Epithelial cell of prostate (primary cell): ENCODE measurements at places on chromosomes 7 and 10.
A peak's percentile ranks its signal among the peaks of the same experiment; 100 is the strongest.

- no peak for DNase-seq
Measured at GRCh38 chr7:134799377-134799776, 19.9 kb downstream of the CALD1 start.

DNA sequence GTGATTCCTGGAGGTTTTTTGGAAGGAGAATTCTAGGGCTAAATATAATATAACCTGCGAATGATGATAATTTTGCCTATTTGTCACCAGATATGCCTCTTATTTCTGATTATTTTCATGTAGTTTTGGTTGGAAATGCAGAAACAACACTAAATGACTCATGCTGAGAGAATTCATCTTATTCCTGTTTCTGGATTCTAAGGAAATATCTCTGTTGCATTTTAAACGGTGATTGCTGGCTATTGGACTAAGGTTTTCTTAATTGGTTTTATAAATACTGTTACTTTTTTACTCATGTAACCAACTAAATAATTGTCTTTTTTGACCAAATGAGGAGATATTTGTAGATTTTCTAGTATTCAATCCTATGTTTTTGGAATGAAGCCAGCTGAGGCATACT is 204.9 kb upstream of the NPSR1 start:
- DNase-seq = no peak

GRCh38 chr7:97167176-97167575 is 49.7 kb downstream of the SDHAF3 start:
- DNase-seq = no peak

- DNase-seq = no peak
Measured at GRCh38 chr10:60099998-60100747, 193.8 kb upstream of the CCDC6 start.

GRCh38 chr10:100904917-100905316 is 7.8 kb upstream of the SLF2 start:
- no peak for DNase-seq

DNA sequence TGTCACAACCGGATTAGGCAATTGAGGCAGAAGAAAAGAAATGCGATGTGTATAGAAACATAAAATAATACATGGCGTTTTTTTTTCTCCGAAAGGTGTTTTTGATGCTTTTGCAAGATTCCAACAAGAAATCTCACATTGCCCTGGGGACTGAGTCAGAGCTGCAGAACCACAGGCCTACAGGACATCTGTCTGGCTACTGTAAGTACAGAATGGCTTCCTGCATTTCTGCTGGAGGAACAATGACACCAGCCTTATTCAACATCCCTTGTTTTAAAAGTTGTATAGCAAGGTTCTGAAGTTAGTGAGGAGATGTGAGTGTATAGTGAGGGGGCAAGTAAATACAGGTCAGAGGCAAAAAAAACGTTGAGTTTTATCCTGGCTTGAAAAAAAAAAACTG is 256.4 kb downstream of the ABCA13 start:
- DNase-seq = no peak

DNA sequence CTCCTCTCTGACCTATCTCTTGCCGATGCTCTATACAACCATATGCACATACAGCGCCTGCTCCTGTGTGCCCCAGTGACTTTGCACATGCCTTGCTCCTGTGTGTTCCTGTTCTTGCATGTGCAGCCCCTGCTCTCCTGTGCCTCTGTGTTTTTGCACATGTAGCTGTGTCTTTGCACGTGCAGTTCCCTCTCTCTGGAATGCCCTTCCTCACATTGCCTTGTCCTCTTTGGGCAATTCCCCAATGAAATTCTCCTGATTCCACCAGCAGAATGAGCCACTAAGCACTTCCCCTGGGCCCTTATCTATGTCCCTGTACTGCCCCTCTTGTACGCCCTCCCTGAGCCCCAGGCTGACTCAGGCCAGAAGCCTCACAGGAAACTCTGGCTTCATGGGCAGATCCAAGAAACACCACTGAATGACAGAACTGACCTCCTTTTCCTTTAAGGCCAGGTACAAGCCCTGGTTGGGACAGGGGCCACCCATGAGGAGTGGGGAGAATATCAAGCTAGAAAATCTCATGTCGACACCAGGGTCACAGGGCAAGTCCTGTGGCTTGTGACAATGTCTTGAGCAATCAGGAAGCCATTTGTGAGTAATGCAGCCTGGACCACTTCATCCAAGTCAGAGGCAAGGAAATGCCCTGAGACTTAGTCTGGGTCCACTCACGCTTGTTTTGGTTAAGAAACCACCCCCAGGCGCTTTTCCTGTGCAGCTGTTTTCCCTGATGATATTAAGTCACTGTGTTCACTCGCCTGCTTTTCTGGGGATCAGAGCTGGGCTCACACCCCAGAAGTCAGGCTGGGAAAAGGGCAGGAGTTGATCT is 1.9 kb upstream of the ARHGAP22 start:
- DNase-seq = peak; percentile 59

- peak; percentile 74 for DNase-seq
Measured at GRCh38 chr7:138864667-138865066, 66.7 kb upstream of the ATP6V0A4 start.

- no peak for DNase-seq
Measured at GRCh38 chr7:50359995-50360925, 55.7 kb downstream of the IKZF1 start.

DNA sequence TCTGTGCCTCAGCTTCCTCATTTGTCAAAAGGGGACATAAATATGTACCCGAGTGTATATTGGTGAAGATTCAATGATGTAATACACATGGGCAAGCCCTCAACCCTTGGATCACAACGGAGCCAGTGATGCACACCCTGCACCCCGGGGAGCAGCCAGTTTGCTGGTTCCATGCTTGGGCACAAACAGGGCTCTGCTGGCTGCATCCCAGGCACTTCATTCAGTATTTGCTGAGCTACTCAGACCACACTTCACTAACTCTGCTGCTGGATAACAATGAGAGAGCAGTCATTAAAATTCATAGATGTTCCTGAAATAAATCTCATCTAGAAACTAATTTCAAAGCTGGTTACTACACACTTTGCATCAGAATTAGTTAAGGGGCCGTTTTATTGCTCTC is 72.0 kb downstream of the SCRN1 start:
- DNase-seq = no peak

GRCh38 chr7:156115582-156115981 is 303.3 kb upstream of the SHH start:
- no peak for DNase-seq

DNA sequence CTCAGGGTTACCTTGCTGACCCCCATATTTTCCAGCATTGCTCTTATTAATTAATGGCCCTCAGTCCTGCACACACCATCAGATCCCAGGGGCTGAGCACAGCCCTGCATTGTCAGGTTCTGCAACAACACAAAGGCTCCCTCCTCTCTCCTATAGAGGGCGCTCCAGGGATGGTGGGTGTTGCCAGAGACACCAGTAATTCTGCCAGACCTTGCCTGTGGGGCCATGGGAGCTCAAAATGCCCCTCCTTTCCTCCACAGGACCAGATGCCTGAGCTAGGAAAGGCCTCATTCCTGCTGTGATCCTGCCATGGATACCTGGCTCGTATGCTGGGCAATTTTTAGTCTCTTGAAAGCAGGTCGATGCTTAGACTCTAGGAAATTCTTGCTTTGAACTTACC is 42.8 kb upstream of the PRSS58 start:
- DNase-seq = no peak

DNA sequence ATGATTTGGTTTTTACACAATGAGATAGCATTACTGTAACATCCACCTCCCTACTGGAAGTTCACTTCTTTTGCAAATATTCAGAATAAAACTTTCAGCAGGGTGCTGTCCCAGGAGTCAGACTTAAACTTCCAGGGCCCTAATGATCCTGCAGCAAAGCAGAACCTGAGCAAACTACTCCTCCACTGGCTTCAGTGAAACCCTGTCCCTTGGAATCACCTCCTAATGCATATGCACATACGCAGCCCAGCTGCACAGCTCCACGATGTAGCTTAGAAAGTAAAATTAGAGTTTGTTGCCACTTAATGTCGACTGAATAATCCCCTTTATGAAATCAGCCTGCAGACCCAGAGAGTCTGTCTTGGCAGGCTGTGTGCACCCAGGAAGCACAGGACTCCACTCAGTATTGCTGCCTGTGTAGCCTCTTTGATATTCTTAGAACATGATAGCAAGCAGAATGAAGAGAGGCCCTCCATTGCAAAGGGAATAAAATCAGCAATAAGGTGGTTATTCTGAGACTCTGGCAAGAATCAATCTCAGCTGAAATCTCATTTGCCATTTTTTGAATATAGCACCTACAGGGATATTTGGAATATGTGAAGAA is 1.6 kb downstream of the NPSR1 start:
- no peak for DNase-seq

- no peak for DNase-seq
Measured at GRCh38 chr7:134834689-134835462, 55.4 kb downstream of the CALD1 start.

DNA sequence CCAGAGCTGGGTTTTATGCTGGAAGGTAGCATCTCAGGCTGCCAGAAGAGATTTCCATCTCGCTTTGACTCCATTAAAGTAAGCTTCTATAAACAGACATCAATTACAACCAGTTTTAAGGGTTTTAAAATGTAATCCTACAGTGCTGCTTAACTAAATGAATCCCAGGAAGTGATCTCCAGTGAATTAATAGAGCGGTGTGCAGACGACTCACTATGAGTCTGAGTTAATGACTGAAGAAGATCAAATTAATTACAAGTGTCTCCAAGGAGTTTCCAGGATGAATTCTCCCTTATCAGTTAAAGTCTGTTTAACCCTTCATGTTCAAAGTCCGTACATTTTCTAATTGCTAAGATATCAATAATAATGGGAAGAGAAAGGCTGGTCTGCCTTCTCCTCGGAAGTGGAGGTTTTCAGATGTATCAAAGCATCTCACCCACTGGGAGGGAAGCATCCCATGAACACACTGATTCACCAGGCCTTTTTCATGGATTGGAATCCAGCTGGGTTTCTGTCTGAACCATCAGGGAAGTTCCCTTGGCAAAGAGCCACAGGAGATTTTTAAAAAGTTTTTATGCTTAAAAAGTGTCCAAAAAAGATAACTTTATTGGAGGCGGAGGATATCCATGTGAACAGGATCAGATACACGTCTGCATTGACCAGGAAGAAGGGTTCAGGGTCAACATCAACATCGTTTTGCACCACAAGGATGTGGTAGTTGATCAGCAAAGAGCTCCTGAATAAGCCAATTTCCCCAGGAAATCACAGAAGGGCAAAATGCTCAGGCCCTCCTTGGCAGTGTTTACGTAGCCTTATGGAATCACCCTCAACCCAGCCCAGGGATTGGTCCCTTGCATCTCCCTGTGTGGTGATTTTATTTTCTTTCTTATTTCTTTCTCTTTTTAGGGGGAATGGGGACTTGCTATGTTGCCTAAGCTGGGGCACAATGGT is 288.2 kb downstream of the POU6F2 start:
- DNase-seq = no peak

DNA sequence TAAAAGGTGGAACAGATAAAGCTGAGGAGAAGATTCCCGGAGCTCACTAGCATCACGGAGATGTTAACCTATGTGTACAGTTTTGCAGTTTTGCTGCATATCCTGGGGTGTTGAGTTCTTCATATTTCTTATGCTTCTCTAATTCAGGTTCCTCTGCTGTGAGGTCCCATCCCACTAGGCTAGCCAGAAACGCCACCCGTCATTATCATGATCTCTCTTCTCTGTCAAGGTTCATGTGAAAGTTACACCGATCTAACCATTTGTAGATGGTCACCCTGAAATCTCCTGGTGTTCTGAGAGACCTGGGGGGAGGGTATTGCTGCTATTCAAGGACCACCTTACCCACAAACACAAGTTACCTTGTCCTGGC is 136.3 kb downstream of the CCDC71L start:
- no peak for DNase-seq

- no peak for DNase-seq
Measured at GRCh38 chr10:79932307-79932706, 16.6 kb downstream of the SFTPD start.

- DNase-seq = peak; percentile 85
Measured at GRCh38 chr7:117688126-117688525, 185.1 kb downstream of the CTTNBP2 start.

DNA sequence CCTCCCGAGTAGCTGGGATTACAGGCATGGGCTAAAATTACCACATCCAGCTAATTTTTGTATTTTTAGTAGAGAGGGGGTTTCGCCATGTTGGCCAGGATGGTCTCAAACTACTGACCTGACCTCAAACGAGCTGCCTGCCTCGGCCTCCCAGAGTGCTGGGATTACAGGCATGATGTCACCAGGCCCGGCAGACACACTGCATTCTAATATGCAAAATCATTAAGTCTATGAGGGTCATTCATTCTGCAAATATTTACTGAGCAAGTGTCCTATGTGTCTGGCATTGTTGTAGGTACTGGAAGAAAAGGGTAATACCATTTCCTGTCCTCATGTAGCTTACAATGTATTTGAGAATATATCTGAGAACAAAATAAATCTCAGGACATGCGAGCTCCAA is 2.7 kb downstream of the PUS7 start:
- DNase-seq = no peak

DNA sequence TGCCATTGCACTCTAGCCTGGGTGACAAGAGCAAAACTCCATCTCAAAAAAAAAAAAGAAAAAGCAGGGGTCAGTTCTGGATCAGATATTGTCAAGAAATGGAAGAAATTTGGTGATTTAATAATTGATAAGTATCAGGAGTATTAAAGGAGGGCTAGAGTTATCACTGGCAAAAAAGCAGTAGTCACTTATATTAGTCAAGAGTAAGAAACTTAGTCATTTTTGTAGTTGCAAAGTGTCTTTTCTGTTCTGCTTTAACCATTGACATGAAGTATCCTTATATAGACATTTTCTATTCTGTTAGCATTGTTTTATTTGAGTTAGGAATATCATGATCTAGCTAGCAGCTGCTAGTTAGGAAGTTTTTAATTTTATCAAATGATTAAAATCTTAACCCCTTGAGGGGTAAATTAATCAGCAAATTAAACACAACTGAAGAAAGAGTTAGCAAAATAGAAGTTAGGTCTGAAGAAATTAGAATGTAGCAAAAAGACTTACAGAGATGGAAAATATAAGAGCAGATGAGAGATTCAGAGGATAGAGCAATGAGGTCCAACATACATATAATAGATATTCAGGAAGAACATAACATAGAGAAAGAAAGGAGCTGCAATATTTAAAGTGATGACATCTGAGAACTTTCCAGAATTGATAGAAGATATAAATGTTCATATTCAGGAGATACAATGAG is 7.3 kb upstream of the CCDC6 start:
- DNase-seq = no peak

GRCh38 chr7:143285470-143285778 is 666 bp downstream of the TMEM139 start:
- DNase-seq = no peak

DNA sequence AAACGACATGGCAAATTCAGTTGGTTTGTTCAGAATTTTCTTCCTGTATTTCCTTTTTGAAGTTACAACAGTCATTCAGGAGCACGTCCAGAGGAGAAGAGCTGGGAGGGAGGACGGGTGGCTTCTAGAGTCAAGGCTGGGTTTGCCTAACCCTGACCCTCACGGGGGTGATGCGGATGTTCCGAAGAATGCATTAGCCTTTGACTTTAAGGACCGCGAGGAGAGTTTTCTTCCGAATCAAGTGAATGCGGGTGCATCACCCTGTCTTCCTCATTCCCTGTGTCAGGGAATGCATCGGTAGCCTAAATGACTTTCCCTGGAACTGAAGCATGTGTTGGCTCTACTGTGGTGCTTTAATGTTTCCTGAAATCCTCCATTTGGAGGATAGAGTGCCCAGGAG is 396.6 kb upstream of the GALNT17 start:
- no peak for DNase-seq

GRCh38 chr10:113476191-113476590 is 76.7 kb upstream of the HABP2 start:
- no peak for DNase-seq
